ENCODE measurements at places on chromosomes 4 and X.

DNA sequence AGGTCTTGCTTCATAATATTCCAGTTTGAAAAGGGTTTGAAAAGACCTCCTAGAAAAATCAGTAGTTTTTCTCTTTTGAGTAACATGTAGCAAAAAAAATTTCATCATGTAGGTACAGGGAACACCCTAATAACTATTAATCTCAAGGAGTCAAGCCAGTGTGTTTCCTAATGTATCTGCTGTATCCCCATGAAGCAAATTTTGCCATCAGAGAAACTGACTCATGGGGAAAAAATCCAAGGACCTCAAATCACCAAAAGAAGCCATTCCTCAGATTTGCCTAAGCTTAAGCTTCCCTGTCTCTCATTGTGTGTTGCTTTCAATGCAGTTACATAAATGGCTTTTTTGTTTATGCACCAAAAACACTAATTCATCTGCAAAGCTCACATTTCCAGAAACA is 29.7 kb downstream of the F9 start:
- no peak for DNase-seq

DNA sequence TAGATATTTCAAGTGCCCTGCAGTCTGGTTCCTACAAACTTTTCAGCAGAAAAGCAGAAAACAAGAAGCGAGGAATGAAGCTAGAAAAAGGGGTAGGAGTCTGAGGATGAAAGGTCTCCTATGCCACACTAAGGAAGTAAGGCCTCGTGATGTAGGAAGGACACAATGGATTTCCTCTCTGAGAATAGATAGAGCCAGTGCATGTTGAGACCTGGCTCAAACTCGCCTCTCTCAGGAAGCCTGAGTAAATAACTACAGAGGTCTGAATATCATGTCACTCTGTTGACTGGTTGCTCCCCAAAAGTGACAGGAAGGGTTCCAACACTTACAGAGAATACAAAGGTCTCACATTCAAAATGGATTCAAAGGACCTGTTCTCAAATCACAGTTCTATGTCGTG is 93.3 kb downstream of the GRIA3 start:
- no peak for DNase-seq

GRCh38 chr4:94516999-94517398 is 65.3 kb downstream of the PDLIM5 start:
- no peak for DNase-seq

DNA sequence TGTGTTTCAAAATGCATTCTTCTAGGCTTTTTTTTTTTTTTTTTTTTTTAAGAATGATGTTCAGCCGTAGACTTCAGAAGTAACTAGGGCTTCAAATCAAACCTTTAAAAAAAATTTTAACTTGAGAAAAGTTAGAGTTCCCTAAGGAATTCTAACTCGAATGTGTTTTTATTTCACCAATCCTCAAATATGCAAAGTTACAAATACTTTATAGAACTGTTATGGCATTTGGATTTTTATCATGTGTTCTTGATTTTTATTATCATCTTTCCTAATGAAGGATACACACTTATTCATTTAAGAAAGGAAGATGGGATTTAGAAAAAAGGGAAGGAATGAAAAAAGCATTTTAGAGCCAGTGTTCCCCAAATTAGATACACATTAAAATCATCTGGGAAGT is 200.6 kb upstream of the LDB2 start:
- DNase-seq, result no peak

DNA sequence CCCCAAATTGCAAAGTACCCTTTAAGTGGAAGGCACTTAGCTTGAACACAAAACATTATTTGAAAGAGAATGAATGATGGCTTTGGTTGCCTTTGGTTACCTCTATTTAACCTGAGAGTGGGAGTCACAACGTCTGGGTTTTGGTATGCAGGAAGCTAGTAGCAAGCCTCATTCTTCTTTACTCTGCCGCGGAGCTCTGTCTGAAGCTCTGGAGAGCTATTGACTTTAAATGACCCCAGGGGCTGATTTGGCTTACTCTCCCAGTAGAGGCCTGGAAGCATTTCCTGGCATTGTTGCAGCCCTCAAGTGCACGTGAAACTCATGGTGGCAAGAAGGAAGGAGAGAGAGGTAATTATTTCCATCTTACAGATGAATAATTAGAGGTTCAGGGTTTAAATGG is 81.8 kb upstream of the MAGEA4 start:
- DNase-seq, result no peak

DNA sequence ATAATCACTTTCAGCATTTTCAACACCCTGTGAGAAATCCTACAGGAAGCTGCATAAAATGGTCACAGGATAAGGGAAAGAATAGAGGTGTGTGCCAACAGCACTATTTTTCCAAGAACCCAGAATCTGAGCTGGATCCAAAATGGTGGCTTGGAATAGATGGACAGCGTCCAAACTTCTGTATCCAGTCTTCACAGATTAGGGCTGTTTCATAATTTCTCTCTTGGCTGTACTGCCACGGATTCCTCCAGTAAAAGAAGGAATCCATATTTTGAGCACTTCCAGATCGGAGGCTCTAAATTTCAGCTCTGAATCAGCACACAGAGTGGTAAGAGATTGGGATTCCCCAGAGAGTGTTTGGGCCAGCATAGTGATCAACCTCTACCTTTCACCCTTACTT is 12.2 kb downstream of the MAOB start:
- DNase-seq, result no peak

- no peak for DNase-seq
Observed at GRCh38 chr4:94063084-94063483, 144.6 kb upstream of the SMARCAD1 start.

- no peak for DNase-seq
Observed at GRCh38 chr4:158833602-158834001, 64.8 kb downstream of the FNIP2 start.

DNA sequence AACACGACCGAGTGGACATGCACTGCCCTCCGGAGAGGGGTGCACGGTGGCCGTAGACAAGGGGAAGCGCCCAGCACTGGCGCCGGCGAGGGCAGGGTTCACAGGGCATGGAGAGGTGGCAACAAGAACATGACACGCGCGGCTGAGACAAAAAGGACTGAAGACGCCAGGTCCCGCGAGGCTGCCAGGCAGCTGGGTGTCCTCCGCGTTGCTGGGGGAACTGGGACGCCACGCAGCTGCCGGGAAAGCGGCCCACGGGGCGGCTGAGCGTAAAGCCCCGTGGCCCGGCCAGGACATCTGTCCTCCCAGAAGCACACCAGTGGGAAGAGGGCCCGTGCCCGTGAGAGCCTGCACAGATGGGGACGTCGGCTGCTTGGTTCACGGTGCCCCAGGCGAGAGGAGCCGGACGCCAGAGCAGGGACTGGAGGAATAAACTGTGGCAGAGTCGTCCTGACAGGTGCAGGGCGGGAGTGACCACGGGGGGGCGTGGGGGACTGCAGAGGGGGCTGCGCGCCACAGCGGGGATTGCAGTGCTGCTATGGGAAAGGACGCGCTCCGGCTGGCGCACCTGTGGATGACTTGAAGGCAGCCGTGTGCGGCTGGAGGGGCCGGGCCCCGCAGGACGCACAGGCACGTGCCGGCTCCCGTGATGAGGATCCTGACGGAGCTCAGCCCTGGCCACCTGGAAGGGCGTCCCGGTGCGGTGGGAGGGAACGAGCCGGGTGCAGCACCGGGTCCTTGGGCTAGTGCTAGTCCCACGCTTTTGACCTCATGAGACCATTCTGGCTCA is 32.1 kb upstream of the GTPBP6 start:
- no peak for DNase-seq

- DNase-seq, result no peak
Observed at GRCh38 chr4:86218746-86219473, 140.9 kb downstream of the MAPK10 start.

GRCh38 chr4:175944126-175944910 is 121.3 kb upstream of the WDR17 start:
- DNase-seq, result no peak

DNA sequence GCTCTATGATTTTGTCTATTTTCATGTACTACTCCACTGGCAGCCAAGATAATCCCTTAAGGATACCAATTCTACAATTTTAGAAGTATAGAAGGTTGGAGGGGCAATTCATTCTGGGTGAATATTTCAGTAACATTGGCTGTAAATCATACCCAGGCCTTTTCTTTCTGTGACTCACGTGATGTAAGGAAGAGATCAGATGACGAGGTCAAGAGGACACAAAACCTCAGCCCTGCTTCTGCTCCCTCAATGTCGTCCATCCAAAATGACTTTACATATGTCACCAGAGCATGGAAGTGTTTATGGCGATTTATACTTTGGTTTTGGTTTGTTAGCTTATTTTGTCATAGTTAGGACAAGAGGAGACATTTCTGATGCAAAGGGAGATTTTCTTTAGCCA is 70.7 kb upstream of the SLC4A4 start:
- no peak for DNase-seq

DNA sequence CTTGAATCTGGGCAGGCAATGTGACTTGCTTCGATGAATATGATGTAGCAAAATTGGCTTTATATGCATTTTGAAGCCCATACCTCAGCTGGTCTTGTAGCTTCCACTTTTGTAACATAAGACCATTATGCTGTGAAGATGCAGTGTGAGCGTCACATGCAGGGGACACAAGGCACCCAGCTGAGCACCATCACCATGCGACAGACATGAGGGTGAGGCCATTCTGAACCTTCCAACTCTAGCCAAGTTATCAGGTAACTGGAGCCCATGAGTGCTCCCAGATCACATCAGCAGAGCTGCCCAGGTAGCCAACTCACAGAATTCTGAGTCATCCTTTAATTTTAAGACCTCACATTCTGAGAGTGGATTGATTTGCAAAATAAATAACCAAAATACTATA is 705.9 kb downstream of the FSTL5 start:
- no peak for DNase-seq

GRCh38 chr4:17232566-17233253 is 279.2 kb downstream of the QDPR start:
- no peak for DNase-seq

GRCh38 chrX:36913551-36913950 is 94.6 kb upstream of the FAM47C start:
- DNase-seq, result no peak

- DNase-seq, result no peak
Observed at GRCh38 chr4:110310795-110311194, 112.4 kb upstream of the ELOVL6 start.

GRCh38 chrX:68694435-68695205 is 47.2 kb downstream of the STARD8 start:
- no peak for DNase-seq

DNA sequence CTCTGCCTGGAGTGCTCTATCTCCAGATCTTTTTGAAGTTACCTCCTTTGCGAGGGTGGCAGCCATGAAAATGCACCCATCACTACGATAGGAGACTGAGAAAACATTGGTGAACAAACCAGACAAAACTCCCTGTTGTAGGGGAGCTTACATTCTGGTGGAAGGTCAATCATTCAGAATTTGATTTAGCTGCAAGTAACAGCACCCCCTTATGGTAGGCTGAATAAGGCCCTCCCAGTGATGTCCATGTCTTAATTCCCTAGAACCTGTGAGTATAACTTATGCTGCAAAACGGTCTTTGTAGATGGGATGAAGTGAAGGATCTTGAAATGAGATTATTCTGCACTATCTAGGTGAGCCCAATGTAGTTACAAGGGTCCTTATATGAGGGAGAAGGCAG is 5.6 kb upstream of the TEC start:
- no peak for DNase-seq

DNA sequence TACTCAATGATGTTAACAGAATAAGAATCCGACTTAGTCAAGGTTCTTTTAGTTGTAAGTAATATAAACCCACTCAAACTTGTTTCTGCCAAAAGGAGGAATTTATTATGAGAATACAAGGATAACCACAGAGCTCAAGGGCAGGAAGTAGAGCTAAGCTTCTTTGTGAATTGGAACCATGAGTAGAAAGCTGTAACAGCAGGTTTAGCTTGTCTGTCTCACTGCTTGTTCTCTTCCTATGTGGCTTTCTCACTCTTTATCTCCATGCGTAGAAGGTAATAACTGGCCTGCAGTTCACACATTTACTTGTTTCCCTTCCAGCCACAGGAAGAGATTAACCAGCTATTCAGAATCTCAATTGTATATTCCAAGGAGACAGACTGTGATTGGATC is 378.3 kb downstream of the PPP1R2C start:
- DNase-seq, result no peak

Measured in cardiac septum (tissue), 1 donor.